ENCODE measurements at places on chromosomes 11 and 22.

DNA sequence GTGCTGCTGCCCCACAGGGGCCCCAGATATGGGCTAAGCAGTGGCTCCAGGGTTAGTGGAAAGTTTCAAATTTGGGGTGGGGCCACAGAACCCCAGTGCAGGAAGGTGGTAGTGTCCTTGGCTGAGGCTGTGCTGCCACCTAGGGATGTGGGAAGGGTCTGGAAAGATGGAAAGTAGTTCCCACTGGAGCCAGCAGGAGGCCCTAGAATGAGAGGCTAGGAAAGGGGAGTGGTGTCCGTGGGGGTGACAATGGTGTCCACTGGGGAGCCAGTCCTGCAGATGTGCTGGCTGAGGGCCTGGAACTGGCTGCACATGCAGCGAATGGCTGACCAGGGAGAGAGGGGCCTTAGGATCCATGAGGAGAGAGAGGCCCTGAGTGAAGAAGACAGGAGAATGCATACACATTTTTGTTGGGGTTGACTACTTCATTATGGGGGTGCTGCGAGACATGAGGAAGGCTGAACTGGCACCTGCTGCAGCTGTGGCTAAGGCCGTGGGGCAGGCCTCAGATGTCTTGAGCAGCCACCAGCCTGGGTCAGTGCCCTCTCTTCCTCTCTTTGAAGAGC is 21.1 kb downstream of the RFPL3 start:
- DNase-seq = no peak

DNA sequence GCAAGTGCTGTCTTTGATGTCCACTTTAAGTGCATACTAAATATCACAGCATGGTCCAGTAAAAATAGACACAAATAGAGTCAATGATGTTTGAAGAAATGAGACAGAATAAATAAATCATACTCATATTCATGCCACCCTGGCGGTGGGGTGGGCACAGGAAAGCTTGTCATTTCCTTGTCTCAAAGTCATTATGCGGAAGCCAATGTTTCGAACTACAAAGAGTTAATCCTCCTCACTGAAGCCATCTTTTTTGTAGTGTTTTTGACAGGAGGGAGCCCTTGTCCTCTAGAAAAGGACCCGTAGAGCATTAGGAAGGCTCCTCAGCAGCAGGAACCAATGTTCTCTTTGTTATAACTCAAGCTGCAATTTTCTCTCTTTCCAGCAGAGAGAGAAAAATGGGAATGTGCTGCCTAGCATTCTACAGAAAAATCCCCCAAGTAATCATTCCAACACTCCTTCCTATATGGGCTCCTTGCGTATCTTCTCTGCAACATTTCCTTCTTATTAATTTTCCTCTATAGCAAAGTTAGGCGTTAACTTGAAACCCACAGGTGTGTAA is 30.6 kb downstream of the SC5D start:
- no peak for DNase-seq

DNA sequence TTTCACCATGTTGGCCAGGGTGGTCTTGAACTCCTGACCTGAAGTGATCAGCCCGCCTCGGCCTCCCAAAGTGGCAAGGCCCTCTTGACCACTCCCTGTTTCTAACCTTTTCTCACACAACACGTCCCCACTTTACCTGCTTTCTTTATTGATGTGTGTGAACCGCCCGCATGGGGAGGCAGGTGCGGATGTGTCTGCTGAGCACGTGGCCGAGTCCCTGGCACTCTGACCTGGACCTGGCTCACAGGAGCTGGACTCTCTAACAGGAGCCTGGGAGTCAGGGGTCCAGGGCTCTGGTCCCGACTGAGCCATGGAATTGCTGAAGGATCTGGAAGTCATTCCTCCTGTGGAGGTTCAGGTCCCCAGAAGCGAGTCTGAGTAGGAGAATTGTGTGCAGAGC is 40.0 kb downstream of the C11orf96 start:
- DNase-seq = no peak

DNA sequence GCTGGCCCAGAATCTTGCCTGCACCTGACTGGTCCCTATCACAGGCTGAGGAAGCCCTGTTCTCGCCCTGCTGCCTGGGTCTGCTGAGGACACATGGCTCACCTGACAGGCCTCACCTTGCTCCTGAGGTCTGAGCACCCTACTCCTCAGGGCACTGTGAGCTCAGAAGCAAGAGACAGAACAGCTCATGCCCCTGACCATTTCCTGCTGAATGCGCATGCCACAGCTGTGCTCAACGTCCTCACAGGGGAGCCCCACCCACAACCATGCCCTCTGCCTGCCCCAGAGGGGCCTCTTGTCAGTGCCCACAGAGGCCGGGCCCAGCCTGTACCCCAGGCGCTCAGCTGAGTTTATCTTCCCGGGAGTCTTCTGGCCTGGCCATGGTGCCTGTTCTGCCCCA is 2.8 kb upstream of the TSPO start:
- DNase-seq = no peak

GRCh38 chr22:29480512-29481264 is 670 bp downstream of the NEFH start:
- no peak for DNase-seq

GRCh38 chr11:93028960-93029522 is 59.6 kb downstream of the MTNR1B start:
- no peak for DNase-seq

DNA sequence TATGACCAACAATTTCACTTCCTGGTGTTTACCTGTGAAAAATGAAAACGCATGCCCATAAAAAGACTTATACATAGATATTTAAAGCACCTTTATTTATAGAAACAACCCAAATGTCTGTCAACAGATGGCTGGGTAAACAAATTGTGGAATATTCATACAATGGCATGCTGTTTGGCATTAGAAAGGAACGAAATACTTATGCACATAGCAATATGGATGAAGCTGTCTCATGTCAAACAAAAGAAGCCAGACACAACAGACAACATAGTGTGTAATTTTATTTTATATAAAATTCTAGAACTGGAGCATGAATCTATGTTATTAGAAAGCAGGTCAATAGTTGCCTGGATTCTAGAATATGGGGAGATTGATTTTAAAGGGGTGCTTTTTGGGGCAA is 38.0 kb downstream of the GRK3 start:
- DNase-seq = no peak

GRCh38 chr11:113023228-113023627 is 62.0 kb downstream of the NCAM1 start:
- DNase-seq = no peak

- DNase-seq = no peak
Measured at GRCh38 chr22:47043835-47044721, 281.6 kb downstream of the TBC1D22A start.

GRCh38 chr11:75152651-75153427 is 1.9 kb downstream of the SLCO2B1 start:
- no peak for DNase-seq

- no peak for DNase-seq
Measured at GRCh38 chr22:30806391-30806861, 111.8 kb downstream of the OSBP2 start.

- no peak for DNase-seq
Measured at GRCh38 chr11:123487157-123487744, 57.2 kb downstream of the GRAMD1B start.

- no peak for DNase-seq
Measured at GRCh38 chr22:47847131-47847890, 1084.9 kb downstream of the TBC1D22A start.

- no peak for DNase-seq
Measured at GRCh38 chr11:395866-396265, 1.9 kb downstream of the PKP3 start.

- DNase-seq = no peak
Measured at GRCh38 chr22:42270176-42270509, 310 bp downstream of the TCF20 start.

DNA sequence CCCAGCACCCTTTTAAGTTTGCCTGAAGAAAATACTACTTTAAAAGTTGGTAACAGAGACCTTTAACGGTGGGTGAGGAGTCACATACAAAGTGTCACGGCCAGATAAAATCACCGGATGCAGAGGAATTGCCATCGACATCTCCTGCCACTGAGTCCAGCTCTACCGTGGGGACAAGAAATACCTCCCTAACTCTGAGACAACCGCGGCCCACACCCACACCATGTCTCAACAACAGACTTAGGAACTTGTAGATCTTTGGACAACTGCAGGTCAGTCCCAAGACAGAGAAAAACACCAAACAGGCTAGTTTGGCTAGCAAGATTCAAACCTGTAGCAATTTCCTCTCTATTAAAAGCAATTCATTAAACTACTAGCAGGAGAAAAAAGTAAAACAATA is 669 bp downstream of the ETS1 start:
- DNase-seq = no peak

- no peak for DNase-seq
Measured at GRCh38 chr22:23571486-23571885, 8.6 kb downstream of the IGLL1 start.

DNA sequence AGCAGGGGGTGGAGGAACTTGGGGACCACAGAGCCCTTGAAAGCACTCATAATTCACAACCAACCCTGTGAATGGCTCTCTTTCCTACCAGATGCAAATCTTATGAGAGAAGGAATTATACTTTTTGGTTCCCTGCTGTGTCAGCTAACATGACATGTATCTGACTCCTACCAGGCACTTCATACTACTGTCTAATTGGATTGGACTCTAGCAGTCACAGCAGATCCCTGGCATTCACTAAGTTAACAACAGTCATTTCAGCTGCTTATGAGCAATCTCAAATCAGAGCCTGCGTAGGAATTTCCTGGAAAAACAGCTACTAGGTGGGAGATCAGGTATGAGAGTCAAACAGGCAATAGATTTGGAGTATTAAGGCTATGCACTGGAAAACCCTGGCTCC is 11.1 kb upstream of the ENDOD1 start:
- no peak for DNase-seq

- DNase-seq = no peak
Measured at GRCh38 chr22:30547188-30547587, 647 bp upstream of the SEC14L6 start.

All from left renal pelvis (tissue), 4 donors.